ENCODE measurements at places on chromosomes 2 and 18. TPM values are rescaled to one million over a fixed set of nuclear protein-coding genes. Genes with fewer than 3 reads are reported as not detected.

Gene TMEM200C
- total RNA-seq = not detected

Gene STARD6
- 0.29 TPM for total RNA-seq

Gene IL36A
- total RNA-seq = not detected

Gene DPP4
- 0.05 TPM for total RNA-seq

Gene MERTK
- total RNA-seq = 0.13 TPM

Gene ZNF24
- total RNA-seq = 21.1 TPM

Gene PSTPIP2
- not detected for total RNA-seq

Gene ALPG
- not detected for total RNA-seq

Gene CYP27C1
- total RNA-seq = 1.2 TPM

Gene HRH4
- not detected for total RNA-seq

Gene TXNL1
- total RNA-seq = 36.0 TPM

Gene PAIP2B
- total RNA-seq = 0.27 TPM

Gene C2orf78
- not detected for total RNA-seq

Gene CD8A
- total RNA-seq = 0.08 TPM

Gene IGFBP2
- 169 TPM for total RNA-seq

Gene LRRTM1
- total RNA-seq = not detected

Gene CCDC141
- total RNA-seq = under 0.01 TPM

Gene TXNDC2
- total RNA-seq = 0.08 TPM

Gene FN1
- 44.3 TPM for total RNA-seq

Data from A375 (cell line).